ENCODE measurements at places on chromosomes 12 and 14.

GRCh38 chr14:50997712-50998111 lies 53.4 kb upstream of the PYGL start:
- DNase-seq, result peak; percentile 59

DNA sequence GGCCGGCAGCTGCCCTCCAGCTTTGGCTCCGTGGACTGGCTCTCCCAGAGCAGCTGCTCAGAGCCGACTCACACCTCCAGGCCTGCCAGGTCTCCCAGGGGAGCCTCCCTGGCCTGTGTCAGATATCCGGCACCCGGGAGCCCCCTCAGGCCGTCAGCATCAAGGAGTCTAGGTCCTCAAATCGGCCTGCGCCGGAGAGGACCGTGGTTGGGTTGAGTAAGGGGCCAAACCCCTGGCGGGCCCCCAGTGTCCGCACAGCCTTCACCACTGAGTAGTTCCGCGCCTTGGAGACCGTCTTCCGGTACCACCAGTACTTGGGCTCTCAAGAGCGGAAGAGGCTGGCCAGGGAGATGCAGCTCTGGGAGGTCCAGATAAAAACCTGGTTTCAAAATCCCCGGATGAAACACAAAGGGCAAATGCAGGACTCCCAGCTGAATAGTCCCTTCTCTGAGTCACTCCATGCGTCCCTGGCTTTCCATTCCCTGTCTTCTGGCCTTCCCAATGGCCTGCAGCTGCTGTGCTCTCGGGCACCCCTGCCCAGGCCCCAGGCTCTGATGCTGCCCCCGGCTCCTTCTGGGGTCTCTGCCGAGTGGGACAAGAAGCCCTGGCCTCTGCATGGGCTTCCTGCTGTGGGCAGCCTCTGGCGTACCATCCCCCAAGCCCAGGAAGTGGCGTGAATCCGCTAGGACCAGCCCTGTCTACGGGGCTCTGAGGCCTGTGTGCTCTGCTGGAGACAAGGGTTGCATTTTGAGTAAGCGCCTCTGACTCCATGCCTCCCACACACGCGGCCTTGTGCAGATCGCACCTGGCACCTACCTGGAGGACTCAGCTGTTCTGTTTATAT lies 245.1 kb upstream of the ATXN7L3B start:
- DNase-seq, result no peak

DNA sequence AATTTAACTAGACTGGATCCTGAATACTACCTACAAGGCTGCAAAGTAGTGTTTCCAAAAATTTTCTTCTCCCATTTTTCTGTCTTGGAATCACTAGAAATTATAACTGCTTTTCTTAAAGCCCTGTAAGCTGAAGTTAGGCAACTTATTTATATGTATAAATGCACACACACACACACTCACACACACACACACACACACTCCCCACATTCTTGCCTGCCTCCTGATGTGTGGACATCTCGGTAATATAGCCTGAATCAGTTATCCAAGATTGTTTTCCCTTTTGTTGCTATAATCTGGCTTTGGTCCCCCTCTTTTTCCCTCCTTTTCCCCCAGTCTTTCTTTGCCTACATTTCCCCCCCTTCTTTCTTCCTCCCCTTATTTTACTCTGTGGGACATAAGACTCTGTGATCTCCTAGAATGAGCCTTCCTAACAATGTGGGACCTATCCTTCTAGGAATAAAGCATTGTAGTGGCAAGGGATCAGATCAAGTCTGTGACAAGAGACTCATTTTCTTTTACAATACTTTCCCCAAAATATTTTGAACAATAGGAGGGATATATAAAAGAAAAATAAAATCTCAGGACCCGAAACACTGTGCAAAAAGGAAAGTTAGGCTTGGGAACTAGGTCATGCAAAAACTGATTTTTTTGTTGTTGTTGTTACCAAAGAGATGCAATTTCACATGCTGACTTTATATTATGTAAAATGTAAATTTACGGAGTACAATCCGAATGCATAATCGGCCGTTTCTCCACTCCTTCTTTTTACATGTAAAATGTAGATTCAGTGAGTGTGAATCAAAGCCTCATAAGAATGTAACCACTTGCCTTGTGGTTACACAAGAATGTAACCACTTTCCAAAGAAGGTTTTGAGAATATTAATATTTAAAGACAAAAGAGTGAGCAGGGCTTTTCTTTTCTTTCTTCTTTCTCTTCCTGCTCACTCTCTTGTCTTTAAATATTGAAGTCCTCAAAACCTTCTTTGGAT lies 26.3 kb upstream of the CD69 start:
- DNase-seq, result peak; percentile 55

- no peak for DNase-seq
These were observed 614.6 kb upstream of the ATP2B1 start for GRCh38 chr12:90323217-90323616.

DNA sequence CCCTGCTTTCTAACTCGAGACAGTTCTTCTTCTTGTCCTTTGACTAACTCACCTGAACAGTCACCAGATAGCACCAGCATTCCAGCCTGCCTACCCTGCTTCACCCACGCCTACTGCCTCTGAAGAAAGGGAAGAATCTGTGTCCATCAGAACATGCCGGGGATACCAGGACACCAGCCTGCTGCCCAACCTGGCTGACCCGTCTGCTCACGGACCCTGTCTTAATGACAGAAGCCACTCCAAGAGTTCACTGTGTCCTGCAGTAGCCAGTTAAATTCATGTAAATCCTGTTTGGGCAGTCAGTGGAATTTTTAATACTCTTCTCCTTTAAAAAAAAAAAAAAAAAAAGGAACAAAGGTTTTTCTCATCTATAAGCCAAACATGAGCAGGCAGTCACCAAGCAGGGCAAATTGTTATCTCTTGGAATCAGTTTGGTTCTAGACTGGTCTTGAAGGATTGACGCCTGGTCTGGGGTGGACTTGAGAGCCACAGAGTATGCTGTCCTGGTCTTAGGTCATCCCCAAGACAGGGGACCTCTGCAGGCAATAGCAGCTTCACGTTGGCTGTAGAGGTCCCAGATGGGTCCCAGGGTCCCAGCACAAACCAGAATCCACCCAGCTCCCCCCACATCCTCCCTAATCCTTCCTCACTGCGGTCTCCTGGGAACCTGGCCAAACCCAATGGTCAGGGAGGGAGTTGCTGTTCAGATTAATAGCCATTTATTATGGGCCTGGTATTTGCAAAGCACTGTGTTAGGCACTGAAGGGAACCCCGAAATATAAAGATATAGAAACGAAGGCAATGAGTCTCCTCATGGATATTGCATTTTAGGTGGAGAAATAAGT lies 181.1 kb upstream of the HIF1A start:
- peak; percentile 81 for DNase-seq

DNA sequence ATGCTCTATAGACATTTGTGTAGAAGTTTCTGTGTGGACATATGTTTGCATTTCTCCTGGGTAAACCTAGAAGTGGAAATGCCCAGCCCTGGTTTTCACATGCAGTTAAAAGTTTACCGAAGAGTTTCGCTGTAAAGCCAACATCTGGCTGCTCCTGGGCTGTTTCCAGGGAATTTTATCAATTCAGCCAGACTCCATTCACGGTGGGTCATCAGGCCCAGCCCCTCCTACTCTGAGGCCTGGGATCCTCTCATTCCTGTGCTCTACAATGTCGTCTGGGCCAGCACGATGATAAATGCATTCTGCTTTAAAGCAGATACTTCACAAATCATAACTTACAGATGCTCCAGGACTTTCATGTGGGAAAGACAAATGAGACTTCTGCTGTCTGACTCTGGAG lies 7.1 kb downstream of the NUAK1 start:
- no peak for DNase-seq

- DNase-seq, result no peak
These were observed 24.6 kb downstream of the DICER1 start for GRCh38 chr14:95132760-95133159.

GRCh38 chr12:123410041-123410412 lies 26.1 kb downstream of the KMT5A start:
- no peak for DNase-seq

GRCh38 chr12:57242329-57242690 lies 8.7 kb downstream of the STAC3 start:
- DNase-seq, result no peak

GRCh38 chr12:2739832-2740641 lies 54.7 kb upstream of the FKBP4 start:
- DNase-seq, result peak; percentile 49

DNA sequence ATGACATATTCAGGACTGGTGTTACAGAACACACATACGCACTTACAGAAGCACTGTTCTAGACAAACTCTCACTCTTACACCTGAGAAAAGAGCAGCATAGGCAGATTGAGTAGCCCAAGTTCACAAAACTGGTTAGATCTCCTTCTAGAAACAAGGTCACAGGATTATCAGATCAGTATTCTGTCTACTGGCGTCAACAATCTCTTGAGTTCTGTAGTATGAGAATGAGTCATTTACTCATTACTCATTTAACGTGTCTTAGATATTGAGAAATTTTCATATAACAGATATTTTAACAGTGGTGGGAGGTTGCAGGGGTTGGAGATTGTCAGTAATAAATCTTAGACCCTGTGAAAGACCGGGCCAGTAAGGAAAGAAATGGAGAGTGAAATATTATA lies 2.8 kb upstream of the TSPAN8 start:
- DNase-seq, result no peak

GRCh38 chr14:34174973-34175372 lies 224.1 kb upstream of the EGLN3 start:
- DNase-seq, result no peak

- DNase-seq, result peak; percentile 34
These were observed 18.8 kb upstream of the HHIPL1 start for GRCh38 chr14:99626041-99626648.

DNA sequence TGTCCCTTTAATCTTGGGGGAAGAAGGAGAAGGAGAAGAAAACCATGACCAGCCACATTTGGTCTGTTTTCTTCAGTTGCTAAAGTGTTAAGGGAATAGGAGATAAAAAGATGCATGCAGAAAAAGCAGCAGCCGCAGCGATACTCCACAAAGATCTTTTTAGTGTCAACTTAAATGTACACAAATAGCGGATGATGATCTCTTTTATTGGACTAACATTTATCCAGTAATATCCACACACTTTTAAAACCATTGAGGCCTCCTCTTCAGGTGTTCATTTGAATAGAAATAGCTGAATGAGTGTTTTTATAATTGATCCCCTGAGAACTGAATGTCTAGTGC lies 83.5 kb downstream of the PAPOLA start:
- no peak for DNase-seq

DNA sequence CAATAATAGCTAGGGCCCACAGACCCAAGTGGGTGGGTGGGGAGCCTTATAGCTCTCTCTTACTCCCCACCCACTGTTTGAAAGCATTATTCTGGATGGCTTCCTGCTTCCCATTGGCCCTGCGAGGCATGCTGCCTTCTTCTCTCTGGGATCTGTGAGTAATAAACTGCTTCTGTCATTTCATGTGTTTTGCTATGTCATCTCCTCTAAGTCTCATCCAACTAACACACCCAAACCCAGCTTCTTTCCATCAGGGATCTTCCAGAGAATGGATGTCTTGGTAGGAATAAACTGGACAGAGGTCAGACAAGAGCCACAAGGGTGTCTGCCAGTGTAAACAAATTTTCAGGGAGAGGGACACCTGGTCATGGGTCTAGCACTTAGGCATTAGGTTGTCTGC lies 66.4 kb upstream of the BDKRB2 start:
- no peak for DNase-seq

Data from astrocyte of the hippocampus (primary cell).